Mesenchymal stem cell (in vitro differentiated cells and primary cell): ENCODE measurements at places on chromosomes 7 and 10.

- DNase-seq = no peak
Observed at GRCh38 chr10:84768132-84768531, 439.7 kb downstream of the CCSER2 start.

- peak; percentile 33 for DNase-seq
Observed at GRCh38 chr7:121027761-121028669, 39.5 kb downstream of the CPED1 start.

- no peak for DNase-seq
Observed at GRCh38 chr7:152489044-152489443, 53.2 kb upstream of the KMT2C start.

- DNase-seq = peak; percentile 79
Observed at GRCh38 chr7:151426441-151426903, 13.5 kb downstream of the CRYGN start.

DNA sequence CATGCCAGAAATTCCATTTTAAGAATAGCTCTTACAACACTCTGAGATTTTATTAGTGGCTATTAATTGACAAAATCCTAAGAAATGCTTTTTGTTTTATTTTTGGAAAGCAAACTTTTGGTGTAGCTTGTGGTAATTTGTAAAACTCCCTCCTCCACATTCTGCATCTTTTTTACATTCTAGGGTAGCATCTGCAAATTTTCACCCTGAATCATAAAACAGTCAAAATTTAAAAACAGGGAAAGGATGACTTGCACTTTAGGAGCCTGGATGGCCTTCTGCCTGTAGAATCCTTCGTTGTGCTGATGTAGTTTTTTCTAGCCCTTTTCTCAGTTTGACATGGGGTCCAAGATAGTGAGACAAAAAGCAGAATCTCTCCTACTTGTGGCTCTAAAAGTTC, 316.1 kb downstream of the ADRA2A start:
- peak; percentile 22 for DNase-seq

GRCh38 chr7:134723892-134724291, 55.5 kb upstream of the CALD1 start:
- DNase-seq = no peak

DNA sequence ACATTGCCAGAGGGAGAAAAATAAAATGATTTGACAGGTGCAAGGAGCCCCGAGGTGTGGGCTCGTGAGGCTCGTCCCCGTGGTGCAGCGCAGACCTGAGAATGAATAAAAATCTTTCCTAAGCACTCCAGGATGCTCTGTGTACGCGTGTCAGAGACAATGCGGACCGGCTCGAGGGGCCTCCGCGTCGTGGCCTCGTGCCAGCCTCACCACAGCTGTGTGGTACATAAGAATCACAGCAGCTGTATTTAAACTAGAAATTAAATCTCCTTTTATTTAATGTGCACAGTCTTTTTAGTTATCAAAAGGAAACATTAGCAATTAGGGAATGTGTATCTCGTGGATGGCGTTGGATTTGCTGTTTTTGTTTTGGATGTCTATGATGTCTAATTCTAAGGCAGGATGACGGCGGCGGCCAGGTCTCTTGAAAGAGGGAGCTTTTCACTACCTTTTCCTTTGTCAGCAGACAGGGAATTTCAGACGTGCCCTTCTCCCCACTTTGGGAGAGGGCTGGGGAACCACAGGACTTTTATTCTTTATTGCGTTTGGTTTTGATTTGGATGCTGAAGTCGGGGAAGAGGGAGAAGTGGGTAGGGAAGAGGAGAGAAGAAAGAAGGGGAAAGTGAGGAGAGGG, 365.3 kb upstream of the SHH start:
- DNase-seq = no peak

DNA sequence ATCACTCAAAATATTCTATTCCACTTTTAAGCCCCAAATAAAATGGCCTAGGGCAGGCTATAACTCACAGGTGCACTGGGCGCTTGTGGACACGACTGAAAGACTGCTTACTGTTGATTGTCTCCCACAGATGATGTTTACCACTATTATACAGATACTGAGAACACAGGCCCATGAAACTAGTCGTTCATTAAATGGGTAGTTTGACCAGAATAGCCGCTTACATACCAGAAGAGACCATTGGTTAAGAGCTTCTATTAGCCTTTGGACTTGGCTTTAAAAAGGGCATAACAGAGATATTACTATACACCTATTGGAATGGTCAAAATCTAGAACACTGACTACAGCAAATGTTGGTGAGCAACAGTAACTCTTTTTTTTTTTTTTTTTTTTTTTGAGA, 4.3 kb downstream of the CCDC6 start:
- no peak for DNase-seq

GRCh38 chr7:38839851-38840250, 69.1 kb downstream of the VPS41 start:
- no peak for DNase-seq

DNA sequence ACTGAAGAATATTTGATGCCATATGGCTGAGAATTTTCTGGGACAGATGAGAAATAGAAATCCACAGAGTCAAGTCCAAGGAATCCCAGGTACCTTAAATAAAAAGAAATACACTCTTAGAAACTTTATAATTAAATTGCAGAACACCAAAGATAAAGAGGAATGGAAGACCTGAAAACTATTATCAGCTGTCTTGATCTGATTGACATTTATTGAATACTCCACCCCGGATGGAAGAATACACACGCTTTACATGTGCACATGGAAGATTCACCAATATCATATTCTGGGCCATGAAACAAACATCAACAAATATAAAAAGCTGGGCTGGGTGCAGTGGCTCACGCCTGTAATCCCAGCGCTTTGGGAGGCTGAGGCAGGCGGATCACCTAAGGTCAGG, 81.6 kb downstream of the EXOC6 start:
- DNase-seq = no peak

DNA sequence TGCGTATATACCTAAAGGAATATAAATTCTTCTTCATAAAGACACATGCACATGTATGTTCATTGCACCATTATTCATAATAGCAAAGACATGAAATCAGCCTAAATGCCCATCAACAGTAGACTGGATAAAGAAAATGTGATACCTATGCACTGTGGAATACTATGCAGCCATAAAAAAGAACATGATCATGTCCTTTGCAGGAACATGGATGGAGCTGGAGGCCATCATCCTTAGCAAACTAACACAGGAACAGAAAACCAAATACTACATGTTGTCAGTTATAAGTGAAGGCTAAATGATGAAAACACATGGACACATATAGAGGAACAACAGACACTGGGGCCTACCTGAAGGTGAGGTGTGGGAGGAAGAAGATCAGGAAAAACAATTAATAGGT, 48.7 kb downstream of the GPR37 start:
- DNase-seq = no peak

DNA sequence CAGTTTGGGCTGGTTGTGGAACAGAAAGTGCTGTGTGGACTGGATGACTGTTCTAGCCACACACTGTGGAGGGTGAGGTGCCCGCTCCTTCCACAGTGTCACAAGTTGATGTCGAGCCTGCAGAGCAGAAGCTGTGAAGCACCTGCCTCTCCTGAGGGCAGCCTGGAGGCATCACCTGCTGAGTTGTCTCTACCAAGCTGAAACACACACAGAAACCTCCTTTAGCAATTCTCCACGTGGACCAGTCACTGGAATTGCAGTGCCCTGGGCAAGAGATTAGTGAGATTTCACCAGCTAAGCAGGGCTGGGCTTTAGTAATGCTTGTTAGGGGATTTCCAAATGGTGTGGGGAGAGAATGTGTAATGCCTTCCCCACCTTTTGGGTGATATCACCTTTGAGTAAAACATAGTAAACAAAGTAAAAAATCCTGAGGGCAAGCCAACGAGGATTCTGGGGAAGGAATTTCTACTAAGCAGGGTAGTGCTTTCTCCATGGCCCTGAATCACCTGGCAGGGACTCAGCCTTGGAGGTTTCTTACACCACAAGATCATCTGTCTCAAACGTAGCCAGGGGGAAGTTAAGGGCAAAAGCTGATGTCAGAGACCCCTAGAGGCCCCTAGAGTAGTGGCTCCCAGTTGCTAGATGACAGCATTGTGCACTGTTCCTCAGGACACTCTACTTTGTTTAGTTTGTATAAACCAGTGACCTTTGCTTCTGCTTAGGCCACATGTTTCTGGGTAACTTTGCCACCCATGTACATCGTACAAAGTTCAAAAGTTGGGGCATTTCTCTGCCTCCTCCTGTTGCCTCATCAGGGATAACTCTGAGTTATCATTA, 233.1 kb upstream of the IGFBP3 start:
- DNase-seq = no peak

DNA sequence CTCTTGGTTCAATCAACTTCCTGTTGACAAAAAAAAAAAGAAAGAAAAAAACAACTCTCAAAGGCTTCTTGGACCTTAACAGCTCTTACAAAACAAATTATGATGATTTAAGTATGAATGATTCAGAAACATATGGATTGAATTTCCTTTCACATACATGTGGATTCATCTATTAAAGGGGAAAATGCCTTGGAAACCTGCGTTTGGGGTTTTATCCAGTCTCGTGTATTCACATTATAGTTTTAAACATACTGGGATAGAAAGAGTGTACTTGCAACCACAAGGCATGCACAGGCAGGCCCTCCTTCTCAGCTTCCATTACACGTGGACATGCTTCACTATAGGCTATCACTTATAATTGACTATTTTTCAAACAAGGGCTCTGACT, 286.7 kb downstream of the INHBA start:
- no peak for DNase-seq

GRCh38 chr7:73730485-73730884, 8.1 kb downstream of the ABHD11 start:
- DNase-seq = no peak

DNA sequence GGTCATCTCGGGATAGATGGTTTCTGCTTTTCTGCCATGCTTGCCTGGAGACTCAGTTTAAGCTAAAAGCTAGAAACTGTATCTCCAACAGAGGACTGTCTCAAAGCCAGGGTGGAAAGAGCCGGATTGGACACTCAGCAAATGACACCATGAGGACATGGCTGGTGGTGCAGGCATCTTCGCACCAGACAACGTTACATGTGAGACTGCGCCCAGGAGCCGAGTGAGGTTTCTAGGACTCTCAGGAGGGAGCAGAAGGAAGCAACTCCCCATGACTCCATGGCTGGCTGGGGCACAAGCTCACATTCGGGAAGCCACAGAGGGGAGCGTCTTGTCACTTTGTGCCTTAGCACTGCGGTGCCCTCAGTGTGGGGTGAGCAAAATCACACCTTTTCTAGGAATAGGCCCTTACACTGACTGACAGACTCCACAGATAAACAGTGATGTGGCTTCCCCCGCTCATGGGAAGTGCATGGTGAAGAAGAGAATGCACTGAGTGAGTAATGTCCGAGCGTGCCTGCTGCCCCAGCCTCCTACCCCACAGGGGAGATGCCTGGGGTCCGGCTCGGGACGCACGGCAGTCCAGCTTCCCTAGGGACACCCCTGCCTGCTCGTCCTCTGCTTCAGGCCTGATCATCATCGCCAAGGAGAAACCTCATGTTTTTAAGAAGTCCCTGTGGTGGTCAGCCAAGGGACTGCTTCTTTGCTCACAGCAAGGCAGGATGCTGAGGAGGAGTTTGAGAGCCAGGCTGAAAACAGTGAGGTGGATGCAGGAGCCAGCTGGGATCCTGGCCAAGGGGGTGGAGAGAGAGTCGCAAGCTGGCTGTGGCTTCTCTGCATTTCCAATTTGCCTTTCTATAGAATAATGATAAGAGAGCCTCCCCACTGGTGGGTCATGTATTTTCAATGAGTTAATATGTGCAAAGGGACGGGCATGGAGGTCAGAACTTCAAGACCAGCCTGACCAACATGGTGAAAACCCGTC, 52.2 kb upstream of the FXYD4 start:
- no peak for DNase-seq

GRCh38 chr7:50145226-50145625, 52.2 kb upstream of the ZPBP start:
- DNase-seq = no peak

DNA sequence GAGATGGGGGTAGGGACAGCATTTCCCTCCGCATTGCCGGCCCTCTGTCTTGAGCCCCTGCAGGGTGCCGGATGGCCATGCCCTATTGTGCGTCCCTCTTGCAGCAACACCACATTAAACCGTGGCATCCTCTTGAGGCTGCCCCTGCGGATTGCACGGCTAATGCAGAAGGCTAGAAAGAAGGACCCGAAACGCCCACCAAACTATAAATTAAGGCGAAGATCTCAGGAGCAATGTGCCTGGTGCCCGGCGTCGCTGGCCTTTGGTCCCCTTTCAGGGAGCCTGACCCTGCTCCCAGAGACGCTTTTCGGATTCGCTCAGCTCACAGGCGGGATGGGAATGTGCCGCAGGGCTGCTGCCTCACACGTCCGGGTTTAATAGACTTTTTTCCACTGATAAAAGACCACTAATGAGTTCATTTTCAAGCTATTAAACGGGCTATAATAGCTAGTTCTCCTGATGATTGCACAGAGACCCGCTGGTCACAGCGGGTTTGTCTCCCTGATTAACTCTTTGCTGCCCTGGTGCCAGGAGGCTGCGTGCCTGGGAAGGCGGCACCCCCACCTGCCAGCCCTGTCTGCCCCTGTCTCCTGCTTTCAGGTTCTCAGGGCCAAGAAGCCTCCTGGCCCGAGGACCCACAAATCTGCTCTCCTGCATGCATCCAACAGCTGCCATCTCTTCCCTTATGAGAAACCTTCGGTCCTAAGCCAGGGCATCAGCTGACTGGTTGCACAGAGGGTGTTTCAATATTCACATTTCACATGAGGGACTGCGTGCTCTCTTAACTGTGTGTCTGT, 128.3 kb downstream of the ADARB2 start:
- DNase-seq = no peak

DNA sequence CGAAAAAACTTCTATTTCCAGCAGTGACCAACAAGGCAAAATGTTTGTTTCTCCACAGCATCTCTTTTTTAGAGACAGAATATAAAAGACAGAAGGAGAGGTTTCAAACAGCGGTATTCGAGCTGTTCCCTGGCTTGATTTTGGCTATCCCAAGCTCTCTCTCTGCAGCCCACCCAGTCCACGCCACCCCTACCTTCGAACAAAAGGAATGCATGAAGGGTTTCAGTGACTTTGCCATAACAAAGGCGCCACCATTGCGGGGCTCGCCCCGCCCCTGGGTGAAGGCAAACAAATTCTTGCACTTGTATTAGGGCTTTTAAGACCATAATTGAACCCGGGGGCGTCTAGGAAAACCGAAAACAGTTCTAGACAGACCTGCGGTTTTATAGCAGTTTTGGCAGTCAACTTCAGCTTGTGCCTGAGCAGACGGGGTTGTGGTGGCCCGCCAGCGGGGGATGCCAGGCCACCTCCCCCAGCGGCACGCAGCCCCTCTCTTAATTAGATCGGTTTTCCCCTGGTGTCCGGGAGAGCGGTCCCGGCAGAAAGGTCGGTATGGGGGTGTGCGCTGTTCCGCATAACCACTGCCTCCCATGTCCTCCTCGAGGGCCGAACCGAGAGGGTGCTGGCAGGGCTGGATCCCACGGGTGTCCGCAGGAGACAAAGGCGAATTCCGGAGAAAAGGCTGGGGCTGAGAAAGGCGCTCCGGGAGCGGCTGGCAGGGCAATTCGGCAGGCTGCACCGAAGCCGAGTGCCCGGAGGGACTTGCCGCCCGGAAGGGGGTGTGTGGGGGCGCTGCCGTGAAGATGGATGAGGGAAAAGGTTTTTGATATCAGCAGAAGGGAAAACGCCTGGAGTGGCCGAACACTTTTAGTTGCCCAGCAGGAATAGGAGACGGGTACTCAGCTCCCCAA, 2.7 kb upstream of the HOXA11 start:
- no peak for DNase-seq
